ENCODE measurements at places on chromosomes 4 and X.
A peak's percentile ranks its signal among the peaks of the same experiment; 100 is the strongest.

- DNase-seq = no peak
These were observed 73.6 kb downstream of the STK32B start for GRCh38 chr4:5124876-5125275.

- no peak for DNase-seq
These were observed 381.7 kb upstream of the FGF13 start for GRCh38 chrX:139093201-139093600.

- DNase-seq = no peak
These were observed 18.7 kb upstream of the GALNTL6 start for GRCh38 chr4:171794528-171794927.

- peak; percentile 42 for DNase-seq
These were observed 410.5 kb downstream of the PPP3CA start for GRCh38 chr4:100936661-100937375.

- DNase-seq = no peak
These were observed 74.5 kb upstream of the HS3ST1 start for GRCh38 chr4:11503166-11503565.

GRCh38 chr4:39715788-39716187, 17.9 kb downstream of the UBE2K start:
- no peak for DNase-seq

- DNase-seq = no peak
These were observed 178.8 kb downstream of the DCLK2 start for GRCh38 chr4:150256841-150257730.

DNA sequence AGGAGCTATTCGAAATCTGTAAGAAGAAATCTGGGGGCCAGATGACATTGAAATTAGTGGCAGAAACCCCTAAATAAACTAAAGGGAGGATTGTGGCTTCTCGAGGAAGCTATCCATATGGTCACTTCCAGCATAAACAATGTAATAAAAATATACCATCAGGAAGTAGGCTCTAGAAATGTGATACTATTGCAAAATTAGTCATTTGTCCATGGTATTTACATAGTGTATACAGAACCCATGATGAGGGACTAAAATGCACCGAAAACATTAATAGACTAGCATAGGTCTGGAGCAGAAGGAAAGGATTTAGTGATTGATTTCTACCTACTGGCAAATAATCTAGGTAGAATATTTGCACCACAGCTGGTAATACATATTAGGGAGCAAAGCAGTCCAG, 1344.0 kb downstream of the FSTL5 start:
- DNase-seq = no peak

DNA sequence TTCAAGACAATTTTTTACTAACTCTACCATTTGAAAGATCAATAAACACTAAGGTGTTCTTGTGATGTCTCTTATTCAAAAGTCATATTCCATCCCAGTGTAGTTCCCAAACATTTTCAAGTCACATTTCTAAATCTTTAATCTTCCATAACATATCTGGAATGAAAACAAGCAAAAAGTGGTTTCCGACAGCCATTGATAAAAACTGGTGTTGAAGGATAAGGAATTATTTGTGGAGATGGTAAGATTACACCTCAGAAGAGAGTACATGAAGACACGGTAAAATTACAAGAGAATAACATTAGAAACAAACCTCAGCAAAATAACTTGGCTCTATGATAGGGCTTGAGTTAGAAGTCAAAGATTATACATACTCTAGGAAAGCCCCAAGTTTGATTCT, 4.3 kb downstream of the CHIC2 start:
- DNase-seq = no peak

DNA sequence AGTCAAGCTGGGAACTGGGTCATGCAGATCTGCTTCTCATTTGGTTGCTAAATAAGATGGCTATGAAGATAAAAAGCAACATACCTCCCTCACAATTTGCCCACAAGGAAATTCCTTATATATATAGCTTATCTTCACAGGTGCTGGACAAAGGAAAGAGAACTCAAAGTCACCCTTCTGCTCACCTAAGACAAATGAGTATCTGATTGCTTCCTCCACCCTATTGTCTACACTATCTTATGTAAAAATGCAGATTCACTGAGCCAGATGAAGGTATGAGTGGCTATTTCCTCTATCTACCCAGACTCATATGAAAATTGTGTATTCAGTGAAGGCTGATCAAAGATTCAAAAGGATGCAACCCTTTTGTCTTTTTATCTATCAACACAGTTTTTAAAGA, 50.8 kb downstream of the CHM start:
- no peak for DNase-seq

DNA sequence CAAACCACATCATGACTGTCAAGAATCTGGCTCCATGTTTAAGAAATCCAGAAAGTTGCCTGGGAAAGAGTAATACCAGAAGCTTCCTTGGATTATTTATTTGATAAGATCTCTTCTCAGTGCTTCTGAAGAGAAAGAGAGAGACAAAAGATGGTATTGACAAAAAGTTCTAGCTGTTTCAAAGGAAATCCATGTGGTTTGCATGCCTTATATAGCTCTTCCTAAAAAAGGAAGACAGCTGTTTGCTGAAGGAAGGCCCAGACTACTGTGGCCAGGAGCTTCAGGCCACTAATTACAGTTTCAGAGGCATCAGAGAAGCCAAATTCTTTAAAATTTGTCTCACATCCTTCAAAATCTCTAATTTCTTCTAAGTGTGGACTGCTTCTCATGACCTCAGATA, 565.2 kb upstream of the SLIT2 start:
- no peak for DNase-seq

- no peak for DNase-seq
These were observed 163.5 kb upstream of the GYPA start for GRCh38 chr4:144304025-144304424.

DNA sequence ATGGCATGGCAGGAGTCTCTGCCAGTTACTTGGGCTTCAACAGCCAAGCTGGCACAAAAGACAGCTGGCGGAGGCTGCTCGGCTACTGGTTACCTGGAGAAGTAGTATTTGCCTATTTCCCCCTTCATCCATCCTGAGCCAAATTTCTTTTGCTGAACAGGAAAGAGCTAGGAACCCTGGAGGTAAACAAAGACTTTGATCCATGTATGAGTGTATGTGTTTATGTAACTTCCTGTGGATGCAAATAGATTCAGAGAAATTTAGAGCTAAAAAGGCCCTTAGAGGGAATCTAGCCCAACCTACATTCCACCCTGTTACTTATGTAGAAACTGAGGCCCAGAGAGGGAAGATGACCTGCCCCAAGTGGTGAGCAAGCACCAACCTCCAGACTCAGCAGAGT, 11.2 kb downstream of the AWAT2 start:
- no peak for DNase-seq

- DNase-seq = no peak
These were observed 8.5 kb upstream of the PPEF1 start for GRCh38 chrX:18698737-18699650.

- DNase-seq = no peak
These were observed 93.6 kb downstream of the DCTD start for GRCh38 chr4:182823576-182823975.

- no peak for DNase-seq
These were observed 10.0 kb upstream of the RHOXF2B start for GRCh38 chrX:120087289-120088017.

- no peak for DNase-seq
These were observed 7.1 kb upstream of the BST1 start for GRCh38 chr4:15695729-15696128.
